Heart right ventricle (tissue), 16 donors: ENCODE measurements at places on chromosomes 6 and 20. TPM values are rescaled to one million over a fixed set of nuclear protein-coding genes. Genes with fewer than 3 reads are reported as not detected.

Gene TREM1
- total RNA-seq: 1.00 TPM

- peaks cover 27% of the 10 kb centered on the region for H3K4me1 ChIP-seq
- DNase-seq: no peak
These were observed 68.5 kb downstream of the MAP3K5 start for GRCh38 chr6:136723780-136724179.

DNA sequence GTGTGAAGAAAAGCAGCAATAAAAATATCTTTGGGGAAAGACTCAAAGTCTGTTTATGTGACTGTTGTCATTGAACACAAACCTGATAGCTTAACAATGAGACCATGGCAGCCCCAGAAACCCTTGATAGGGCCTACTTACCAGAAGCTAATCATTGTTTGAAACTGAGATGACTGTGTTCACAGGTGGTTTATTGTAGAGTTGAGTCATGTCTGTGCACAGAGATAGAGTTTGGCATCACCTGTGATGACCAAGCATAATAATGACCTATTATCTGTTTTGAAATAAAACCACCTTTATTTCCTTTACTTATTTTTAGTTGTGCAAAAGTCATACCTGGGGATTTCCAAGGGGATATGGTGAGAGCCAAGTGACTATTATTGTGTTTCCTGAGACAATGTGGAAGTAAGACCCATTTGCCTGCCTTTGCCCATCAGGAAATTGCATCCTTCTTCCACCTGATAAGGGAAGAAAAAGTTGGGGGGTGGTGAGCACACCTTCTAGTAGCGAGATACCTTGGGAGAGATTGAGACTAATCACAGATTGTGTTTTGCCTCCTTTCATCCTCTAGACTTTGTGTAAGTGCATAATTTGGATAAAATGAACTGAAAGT is 456.9 kb upstream of the JAG1 start:
- H3K36me3 ChIP-seq: no peaks in the 10 kb centered on the region
- H3K4me3 ChIP-seq: no peak overlapping the region
- DNase-seq: no peak
- no peak overlapping the region for H3K27ac ChIP-seq
- no peaks in the 10 kb centered on the region for H3K27me3 ChIP-seq
- H3K4me1 ChIP-seq: no peaks in the 10 kb centered on the region

Gene GJA10
- total RNA-seq: not detected
